GM04503 (cell line): ENCODE measurements at places on chromosomes 11 and 22.

DNA sequence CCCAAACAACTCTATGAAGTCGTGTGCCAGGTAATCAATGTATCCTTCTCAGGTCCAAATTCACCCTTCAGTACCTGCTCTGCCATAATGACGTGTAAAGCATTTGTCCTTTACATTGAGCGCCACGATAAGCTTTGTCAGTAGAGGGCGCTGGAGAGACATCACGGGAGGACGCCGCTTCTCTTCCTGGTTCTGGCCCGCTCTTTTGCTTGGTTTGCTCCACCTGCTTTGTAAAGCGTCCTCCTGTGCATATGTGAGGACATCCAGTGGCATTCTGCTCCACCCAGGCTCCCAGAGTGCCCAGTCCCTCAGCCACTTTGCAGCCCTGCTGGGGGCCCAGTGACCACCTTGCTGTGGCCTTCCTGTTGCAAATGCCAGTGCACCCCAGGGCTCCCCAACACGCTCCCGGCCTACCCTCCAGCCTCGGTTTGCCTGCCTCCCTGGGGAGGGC, 61.1 kb downstream of the WT1 start:
- no peak for DNase-seq

GRCh38 chr22:17911312-17911705, 113.1 kb downstream of the MICAL3 start:
- no peak for DNase-seq

DNA sequence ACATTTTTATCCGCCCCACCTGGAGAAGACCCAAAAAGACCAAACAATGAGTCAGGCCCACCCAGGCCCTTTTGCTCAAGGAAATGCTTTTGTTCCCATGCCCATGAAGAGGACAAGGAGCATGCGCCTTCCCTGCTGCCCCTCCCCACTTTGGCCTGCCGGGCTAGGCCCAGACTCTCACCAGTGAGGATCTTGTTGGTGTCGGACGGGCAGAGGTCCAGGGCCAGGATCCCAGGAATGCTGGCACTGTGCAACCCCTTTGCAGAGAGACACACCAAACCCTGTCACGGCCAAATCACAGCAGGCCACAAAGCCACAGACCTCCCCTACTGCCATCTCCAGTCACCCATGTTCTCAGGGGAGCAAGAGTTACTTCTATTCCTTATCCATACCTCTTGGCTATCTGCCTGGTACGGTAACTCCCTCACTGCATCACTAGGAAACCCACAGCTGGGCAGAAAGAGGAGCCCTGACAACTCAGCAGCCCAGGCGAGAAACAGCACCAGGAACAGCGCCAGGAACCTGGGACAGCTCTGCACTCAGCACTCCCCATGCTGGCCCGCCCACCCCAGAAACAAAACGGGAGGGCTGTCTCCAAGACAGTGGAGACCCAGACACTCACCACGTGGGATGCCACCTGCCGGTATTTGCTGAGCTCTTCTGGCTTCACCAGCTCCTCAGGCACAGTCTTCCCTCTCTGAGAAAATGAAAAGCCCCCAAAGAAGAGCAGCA, 5.5 kb downstream of the PRPF19 start:
- DNase-seq, result no peak

GRCh38 chr11:122755409-122755808, 82.9 kb upstream of the CRTAM start:
- no peak for DNase-seq

DNA sequence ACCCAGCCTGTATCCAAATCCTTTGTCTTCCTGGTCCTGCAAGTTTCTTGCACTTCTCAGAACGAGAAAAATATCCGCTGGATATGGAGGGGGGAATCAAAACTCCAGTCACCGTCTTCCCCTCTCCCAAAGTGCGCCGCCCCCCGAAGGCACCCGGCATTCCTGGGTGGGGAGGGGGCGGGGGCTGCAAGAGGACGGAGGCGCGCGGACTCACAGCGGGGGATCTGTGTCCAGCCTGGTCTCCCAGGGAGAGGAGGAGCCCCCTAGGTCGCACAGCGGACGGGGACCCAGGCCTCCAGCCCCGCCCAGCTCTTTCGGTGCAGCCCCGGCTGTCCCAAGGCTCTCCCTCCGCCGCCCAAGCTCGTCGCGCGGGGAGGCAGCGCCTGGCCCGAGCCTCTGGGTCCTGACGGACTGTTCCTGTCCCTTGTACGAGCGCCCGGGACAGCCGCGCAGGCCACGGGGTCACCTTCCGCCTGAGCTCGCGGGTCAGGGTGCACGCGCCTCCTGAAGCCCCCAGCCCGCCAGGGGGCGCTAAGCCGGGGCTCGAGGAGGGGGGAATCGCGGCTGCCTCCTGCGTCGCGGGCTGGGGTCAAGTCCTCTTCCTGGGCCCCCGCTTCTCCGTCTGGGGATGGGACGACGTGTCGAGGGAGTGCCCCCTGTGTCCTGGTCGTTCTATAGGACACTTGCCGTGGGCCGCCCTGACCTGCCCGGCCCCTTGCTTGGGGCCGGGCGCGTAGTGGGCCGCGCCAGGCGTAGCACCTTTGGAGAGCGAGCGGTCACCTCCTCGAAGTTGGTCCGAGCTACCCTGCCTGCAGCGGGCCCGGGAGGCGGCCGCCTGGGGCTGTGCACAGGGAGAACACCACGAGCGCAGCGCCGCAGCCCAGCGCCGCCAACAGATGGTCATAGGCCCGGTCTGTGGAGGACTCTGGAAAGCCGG, 2.4 kb upstream of the WNT11 start:
- no peak for DNase-seq

- DNase-seq, result no peak
Measured at GRCh38 chr11:73350908-73351636, 25.1 kb upstream of the RELT start.

DNA sequence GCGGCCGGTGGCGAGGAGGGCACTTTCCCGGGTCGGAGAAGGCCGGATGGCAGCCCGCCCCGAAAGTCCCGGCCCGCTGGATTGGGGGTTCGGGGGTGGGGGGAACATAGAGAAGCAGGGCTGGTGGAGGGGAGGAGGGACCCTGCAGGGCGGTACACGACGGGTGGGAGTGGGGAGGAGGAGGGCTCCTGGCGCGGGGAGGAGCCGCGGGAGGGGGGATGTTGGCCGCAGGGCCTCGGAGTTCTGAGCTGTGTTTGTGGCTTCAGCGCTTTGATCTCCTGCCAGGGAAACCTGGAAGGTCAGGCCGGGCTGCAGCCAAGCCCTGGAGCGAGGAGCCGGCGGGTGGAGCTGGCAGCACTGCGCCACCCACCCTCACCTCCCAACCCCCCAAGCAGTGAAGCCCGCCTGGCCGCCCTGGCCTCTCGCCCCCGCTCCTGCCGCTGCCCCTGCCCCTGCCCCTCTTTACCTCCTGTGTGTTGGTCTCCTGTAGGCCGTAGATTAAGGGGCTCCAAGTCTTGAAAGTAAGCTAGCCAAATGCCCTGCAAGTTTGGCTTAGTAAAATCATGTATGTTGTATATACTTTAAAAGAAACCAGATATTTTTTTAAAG, 30.9 kb downstream of the C22orf31 start:
- no peak for DNase-seq

- peak; percentile 72 for DNase-seq
Measured at GRCh38 chr22:46002757-46003270, 25.9 kb upstream of the WNT7B start.

DNA sequence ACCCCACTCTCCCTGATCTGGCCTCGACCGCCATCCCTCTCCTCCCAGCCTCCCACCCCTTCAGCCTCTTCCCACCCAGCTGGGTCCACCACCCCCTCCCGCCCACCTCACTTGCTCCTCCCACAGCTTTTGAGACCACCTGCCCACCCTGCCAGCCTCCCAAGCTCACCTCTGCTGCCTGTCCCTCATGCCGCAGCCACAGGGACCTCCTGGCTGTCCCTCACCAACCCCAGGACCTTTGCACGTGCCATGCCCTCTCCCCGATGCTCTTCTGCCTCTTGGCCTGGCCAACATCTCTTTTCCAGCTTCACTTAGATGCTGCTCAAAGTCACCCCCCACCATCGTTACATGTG, 6.5 kb downstream of the PNPLA5 start:
- no peak for DNase-seq

- no peak for DNase-seq
Measured at GRCh38 chr11:81920205-81920604, 813.5 kb downstream of the FAM181B start.

- DNase-seq, result no peak
Measured at GRCh38 chr11:16293204-16293681, 63.1 kb downstream of the SOX6 start.

GRCh38 chr11:29256580-29256979, 760.2 kb downstream of the KCNA4 start:
- no peak for DNase-seq

DNA sequence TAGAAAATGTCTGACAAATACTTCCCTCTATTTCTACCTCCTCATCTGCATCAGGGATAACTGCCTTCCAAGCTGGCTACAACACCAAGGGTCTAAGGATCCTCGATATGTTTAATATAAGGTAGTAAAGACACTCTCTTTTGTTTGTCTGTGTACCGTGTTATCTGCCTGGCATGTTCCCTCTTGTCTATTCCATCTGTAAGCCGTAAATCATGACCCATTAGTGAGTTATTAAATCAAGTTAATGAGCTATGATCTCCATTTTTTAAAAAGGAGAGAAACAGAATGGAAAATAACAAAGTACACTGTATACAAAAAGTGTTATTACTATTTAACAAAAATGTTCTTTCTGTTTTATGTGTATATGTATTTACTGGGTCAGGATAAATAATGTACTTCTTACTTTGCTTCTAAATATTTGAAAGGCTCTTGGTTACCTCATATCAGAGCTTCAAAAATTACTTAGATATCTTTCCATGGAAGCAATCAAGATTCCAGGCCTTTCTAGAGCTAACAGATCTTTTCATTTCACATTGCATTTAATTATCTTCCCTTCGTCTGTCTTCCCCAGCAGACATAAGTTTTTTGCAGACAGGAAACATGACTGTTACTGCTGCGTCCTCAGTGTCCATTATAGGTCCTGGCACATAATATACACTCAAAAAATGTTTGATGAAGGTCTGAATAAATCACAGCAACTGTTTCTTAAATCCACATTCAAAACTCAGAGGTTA, 342.6 kb upstream of the CCDC90B start:
- DNase-seq, result no peak

DNA sequence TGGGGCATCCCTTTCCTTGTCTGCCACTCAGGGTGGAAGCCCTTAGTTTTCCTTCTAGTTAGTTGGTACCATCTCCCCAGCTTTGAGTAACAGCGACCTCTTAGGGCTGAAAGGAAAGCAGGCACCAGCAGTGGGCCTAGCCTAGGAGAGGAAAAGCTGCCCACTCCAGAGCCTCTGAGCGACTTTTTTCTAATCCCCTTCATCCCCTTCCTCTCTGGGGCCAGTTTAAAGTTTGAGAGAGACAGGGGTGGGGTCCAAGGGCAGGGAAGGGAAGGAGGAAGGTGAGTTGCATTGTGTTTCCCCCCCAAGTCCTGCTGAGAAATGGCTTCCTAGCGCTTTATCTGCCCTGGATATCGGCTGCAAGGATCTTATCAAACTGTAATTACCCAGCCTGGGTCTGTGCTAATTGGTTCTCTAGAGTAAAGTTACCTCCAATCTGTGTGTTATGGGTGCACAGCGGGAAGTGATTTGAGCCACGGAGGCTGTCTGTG, 573.9 kb upstream of the CADM1 start:
- no peak for DNase-seq

- DNase-seq, result no peak
Measured at GRCh38 chr11:22516111-22516510, 109.5 kb downstream of the FANCF start.

GRCh38 chr11:86582898-86583297, 89.5 kb downstream of the ME3 start:
- DNase-seq, result no peak

DNA sequence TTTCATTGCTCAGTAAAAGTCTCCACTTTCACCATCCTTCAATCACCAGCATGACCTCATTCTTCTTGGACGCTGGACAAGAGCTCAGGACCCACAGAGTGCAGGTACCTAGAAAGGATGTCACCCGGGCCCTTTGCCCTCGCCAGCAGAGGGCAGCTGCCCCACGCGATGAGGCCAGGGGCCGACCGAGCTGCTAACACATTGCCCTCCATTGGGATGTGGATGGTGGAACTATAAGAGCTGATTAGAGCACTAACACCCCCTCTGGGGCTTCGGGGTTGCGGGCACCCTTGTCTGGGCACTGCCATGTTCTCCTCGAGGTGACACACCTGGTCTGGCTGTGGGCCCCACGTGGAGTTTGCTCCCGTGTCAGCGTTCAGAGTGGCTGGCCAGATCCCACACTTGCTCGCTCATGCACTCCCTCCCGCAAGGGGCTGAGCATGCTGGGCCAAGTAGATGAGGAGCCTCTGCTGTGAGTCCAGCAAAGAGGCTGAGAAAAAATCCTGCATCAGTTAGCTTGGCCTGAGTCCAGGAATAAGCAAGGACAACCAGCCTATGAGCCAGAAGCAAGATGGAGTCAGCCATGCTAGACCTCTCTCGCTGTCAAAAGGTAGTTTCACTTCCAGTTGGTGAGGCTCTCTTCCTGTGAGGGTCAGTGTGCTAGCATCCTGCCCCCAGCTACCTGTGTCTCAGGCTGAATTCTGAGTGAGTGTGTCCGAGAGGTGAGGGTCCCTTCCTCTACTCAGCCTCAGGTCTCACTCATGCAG, 9.8 kb downstream of the KRTAP5-6 start:
- DNase-seq, result no peak

- DNase-seq, result no peak
Measured at GRCh38 chr22:40423882-40424640, 53.7 kb downstream of the SGSM3 start.

DNA sequence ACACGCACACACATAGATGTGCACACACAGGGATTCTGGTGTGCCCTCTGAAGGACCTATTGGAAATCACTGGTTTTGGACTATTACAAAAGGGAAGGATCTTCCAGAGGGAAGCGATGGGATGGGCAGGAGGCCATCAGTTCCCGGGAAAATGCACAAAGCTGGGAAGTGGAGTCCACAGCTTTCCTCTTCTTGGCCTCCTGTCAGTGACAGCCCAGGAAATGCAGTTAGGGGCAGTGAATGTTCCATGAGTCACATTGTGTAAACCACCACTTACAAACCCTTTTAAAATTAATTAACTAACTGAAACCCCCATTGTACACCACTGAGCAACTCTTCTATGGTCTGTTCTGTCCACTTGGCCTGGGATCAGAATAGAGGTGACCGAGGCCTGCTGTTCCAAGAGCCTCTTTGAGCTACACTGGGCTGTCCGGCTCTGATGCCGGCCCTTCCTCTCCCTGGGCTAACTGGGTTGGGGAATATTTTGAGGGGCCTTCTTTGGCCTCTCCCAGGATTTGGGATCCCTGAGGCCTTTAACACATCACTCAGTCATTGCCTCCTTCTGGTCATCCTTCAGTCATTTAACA, 137.7 kb downstream of the FEZ1 start:
- no peak for DNase-seq

DNA sequence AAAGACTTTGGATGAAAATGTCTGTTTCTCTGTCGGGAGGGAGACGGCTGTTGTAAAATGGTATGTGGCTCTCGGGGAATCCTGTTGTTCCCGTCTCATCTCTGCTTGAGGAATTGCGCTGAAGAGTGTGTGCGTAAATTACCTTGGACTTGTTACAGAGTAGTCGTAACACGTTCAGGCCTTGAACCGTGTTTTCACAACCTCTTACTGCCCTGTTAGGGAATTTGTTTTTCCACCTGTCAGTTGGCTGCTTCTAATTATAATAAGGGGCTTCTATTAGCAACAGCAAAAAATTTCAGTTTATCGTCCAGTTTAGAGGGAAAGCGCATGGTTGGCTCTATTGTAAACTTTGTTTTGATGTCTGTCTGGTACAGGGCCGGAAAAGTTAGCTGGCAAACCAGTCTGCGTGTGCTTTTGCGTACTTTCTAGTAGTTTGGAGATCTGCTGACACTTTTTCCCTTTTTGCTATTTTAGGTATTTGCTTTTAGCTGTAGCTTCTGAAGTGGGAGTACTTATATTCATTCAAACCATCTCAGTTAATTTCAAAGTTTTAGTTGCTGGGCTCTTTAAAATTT, 1.5 kb downstream of the HIPK3 start:
- no peak for DNase-seq

GRCh38 chr11:75827562-75827961, 12.6 kb downstream of the UVRAG start:
- DNase-seq, result no peak
